ENCODE measurements at places on chromosomes 11 and 22.

DNA sequence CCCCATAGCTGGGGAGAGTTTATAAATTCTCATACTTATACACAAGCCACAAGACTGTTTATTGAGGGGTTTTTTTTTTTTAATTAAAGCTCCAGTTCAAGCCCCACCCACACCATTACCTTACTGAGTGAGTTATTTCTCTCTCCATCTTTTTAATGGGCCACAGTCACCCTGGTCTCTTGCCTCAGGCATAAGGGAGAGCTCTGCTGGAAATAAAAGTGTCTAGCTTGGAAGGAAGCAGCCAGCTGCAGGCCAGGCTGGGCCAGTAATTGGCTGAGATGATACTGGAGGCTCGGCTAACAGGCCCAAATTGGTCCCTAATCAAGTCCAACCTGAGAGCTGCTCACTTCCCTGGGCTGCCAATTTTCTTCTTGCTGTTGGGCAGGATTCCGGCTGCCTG is 174.1 kb downstream of the INSC start:
- DNase-seq = no peak

DNA sequence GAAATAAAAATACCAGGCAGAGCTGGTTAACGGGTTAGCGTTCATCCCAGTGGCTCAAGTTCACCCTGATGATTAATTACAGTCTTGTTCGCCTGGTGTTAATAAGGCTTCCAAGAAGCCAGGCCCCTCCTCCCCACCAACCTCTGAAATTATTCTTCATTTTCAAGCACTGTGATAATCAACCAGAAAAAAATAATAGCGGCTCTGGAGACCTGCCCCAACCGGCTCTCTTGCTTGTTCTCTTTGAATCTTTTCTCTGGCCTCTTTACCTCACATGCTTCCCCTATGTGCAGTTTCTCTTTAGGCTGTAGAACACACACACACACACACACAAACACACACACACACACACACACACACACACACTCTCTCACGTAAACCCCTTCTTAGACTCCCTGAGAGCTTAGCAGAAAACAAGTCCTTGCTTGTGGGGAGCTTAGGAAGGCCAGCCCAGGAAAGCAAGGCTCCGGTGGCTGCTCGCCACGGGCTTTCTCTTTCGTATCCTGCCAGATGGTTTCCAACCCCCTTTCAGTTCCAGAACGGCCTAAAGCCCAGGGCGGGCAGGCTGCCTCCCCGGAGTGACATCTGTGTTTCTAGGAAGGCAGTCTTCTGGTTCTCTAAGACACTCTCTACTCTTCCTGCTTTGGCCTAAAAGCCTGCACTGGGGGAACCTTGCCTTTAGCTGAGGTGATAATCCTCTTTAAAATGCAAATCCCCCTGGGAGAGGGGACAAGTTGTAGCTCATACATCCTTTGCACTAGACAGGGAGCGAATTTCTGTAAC is 106.4 kb upstream of the SESN3 start:
- peak; percentile 18 for DNase-seq

GRCh38 chr11:66842896-66843775 is at the start of gene RCE1:
Gene RCE1 (plus strand): TSS chr11:66843441. CDS start chr11:66843456, 15 bp downstream.
- peak; percentile 85 for DNase-seq

DNA sequence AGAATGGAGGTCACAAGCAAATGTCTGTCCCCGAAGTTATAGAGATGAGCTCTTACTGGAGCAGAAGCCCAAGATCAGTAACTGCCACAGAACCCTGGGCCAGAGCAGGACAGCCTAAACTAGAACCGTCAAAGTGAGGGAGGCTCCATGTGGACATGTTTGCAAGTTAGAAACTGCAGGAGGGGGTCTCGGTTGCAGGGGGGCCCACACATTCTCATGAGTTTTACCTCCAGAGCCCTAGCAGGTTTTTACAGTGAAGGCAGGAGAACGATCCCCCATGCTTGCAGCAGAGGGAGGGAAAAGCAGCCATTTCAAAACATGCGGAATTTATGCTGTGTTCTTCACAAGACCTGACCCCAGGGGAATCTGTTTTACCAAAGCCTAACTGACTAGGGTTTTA is 133.5 kb upstream of the B3GAT1 start:
- no peak for DNase-seq

DNA sequence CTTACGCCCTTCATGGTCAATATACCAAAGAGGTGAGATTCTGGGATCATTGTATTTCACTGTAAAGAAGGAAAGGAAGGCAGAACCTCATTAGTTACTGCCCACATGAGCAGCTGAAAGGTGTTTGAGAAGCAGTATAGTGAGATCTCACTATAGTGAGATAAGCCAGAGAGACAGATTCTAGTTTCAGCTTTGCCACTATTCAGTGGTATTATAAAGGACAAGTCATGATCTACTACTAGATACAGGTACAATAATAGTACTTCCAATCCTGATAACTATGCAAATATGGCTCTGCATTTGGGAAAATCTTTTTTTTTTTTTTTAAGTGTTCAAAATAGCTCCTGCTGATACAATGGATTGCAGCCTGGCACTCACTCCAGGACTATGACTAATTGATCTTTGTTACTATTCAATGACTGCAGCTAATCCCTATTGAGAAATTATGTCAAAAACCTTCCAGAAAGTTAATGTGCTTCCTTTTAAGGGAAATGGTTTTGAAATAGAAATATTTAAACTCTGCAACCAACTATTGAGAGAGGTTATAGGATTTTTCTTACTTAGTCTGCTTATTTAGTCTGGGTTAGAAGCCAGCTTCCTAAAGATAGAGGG is 8.3 kb upstream of the DLAT start:
- no peak for DNase-seq

DNA sequence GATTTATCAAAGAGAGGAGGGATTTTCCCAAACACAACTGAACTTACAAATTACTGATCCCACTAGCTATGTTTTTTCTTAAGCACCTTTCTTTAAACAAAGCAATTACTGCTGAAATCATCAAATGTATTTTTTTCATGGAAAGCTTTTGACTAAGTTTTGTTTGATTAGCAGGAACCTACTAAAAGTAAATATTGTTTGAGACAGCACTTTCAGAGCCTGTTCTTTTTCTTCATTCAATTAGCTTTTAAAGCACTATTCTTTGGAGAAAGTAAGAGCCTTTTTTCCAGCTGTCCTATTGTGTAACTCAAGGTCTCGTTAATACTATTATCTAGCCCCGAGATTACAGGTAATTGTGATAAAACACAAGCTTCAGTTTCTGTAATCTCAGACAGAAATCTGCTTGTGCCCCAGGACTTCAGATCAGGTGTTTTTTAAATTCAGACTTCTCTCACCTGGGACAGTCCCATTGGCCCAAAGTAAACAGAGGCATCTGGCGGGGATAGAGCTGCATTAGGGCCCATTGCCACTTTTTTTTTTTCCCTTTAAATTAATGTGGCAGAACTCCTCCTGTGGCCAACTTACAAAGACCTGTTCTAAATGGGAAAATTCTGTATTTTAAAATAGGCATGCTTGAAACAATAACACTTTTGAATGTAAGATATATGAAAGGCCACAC is 11.0 kb downstream of the CSTPP1 start:
- no peak for DNase-seq

GRCh38 chr11:210122-210802 is 2.8 kb downstream of the RIC8A start:
- no peak for DNase-seq

- no peak for DNase-seq
Measured at GRCh38 chr22:33240888-33241475, 182.8 kb upstream of the SYN3 start.

GRCh38 chr11:96579656-96580055 is 189.8 kb downstream of the JRKL start:
- no peak for DNase-seq

- DNase-seq = no peak
Measured at GRCh38 chr11:3010521-3011275, 18.6 kb upstream of the NAP1L4 start.

- DNase-seq = no peak
Measured at GRCh38 chr11:8294251-8294935, 30.7 kb upstream of the LMO1 start.

- DNase-seq = no peak
Measured at GRCh38 chr22:16603448-16603768, 10.8 kb upstream of the CCT8L2 start.

DNA sequence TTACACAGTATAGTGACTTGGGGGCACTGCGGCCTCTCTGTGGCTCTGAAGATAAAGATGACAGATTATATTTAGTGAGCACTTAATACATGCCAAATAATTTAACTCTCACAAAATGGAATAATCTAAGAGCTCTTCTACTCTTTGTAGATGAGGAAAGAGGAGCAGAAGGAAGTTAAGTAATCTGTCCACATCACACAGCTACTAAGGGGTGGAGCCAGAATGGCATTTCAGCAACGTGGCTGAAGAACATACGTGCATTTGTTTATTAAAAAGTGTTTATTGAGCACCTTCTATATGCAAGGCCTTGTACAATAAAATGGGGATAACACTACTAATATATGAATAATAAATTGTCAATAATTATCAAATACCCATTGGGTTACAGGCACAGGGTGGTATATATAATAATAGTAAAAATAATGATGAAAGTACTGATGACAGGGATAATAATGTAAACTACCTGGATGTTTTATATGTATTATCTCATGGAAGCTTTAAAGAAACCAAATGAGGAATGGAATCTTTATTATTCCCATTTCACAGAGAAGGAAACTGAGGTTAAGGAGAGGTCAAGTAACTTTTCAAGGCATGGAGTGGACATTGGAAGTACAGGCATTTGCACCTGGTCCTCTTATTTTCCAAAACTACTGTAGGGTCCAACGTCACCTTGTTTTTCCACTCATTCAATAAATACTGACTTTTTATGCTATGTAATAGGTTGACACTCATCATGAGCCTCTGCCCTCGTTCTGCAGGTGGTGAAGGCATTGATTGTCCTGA is 38.0 kb upstream of the IL17RA start:
- peak; percentile 27 for DNase-seq

GRCh38 chr22:27983361-27983791 is 64.3 kb upstream of the PITPNB start:
- no peak for DNase-seq

DNA sequence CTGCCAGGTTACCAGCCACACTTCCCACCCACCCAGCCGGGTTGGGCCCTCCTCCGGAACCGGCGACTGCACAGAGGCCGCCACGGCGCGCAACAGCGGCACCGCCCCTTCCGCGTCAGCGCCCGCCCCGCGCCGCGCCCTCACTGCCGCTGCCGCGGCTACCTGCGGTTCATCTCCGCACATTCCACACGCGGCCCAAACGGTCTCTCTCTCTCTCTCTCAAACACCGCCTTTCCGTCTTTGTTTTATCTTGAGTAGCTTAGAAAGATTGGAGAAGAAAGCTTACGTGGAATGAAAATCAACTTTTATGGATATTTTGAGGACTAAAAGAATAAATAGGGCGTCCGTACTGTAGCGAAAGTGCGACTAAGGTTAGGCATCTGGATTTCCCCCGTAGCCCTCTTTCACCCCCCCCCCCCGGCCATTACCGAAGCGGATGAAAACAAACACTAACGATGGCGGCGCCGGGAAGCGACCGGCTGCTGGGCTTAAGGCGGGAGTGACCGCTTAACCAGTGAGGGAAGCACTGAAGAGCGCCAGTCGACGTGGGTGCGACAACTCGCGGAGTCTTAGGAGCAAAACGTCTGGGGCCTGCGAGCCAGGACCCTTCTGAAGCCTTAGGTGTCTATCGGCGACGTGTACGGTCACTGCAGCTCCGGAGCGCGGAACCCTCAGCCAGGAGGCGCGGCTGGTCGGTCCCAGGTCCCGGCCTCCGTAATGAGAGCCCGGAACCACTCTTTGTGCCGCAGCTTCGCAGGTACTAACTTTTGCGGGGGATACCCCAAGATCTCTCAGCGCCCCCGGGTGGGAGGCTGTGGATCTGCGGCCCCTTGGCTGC is at the start of the genes ATG13 and HARBI1:
TSS of gene ATG13 (plus strand) at position 420 of the 838 bp plus-strand sequence. CDS start 26,739 bp downstream, outside the sequence.
TSS of gene HARBI1 (minus strand) at position 94 of the 838 bp plus-strand sequence. CDS start 990 bp downstream, outside the sequence.
- peak; percentile 87 for DNase-seq

GRCh38 chr22:19974268-19974861 is 32.7 kb upstream of the TXNRD2 start:
- DNase-seq = peak; percentile 17

DNA sequence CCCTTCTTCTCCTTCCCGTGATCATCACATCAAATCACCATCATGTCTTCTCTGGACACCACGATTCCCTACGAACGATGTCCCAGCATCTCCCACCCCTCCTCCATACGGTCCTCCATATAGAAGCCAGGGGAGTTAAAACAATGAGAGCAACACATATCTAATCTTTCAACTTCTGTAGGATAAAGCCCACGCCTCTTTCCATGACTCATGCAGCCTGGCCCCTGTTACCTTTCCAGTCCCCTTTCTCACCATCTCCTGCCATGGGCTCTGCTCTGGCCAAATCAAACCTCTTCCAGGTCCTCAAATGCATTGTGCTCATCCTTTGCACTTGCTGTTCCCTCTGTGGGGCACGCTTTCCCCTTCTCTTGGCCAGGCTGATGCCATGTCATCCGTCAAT is 23.6 kb downstream of the RPS6KA4 start:
- DNase-seq = no peak

DNA sequence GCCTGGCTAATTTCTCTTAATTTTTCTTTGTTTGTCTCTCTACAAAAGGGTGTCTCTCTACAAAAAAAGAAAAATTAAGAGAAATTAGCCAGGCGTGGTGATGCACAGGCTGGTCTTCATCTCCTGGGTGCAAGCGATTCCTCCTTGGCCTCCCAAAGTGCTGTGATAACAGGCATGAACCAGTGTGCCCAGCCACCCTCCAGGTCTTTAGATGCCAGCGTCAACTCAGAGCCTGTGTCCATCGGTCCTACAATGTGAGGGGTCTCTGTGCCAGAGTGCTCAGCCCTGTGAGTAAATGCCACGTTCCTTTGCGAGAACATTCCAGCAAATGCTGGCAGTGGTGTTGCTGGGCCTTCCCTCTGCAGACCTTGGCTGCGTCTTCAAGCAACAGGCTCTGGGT is 62.7 kb downstream of the IGF2 start:
- no peak for DNase-seq

- DNase-seq = no peak
Measured at GRCh38 chr22:18032455-18033101, 8.2 kb upstream of the MICAL3 start.

- no peak for DNase-seq
Measured at GRCh38 chr22:44823806-44824205, 71.4 kb downstream of the ARHGAP8 start.

DNA sequence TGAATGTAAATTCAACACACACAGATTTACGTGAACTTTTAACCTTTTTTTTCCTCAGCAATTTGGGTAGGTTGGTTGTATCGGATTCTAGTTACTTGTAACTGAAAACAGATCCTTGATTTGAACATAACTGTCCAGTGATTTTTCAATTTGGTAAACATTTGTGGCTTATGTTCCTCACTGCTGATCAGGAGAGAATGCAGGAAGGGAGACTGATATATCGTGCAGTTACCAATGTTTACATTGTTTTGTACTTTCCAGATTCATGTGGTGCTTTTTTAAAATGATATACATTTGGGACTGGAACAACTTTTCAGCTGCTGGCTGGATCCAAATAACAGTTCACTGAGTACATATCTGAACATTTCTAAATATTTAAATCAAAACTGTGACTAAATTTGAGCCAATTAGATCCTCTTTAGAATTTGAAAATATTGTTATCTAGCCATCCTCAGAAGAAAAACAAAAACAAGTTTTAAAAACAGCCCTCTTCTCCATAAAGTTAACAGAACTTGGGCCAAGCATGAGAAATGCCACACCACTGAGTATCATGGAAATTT is 84.3 kb upstream of the MTMR2 start:
- no peak for DNase-seq
